ENCODE measurements at places on chromosomes 11 and 22.

DNA sequence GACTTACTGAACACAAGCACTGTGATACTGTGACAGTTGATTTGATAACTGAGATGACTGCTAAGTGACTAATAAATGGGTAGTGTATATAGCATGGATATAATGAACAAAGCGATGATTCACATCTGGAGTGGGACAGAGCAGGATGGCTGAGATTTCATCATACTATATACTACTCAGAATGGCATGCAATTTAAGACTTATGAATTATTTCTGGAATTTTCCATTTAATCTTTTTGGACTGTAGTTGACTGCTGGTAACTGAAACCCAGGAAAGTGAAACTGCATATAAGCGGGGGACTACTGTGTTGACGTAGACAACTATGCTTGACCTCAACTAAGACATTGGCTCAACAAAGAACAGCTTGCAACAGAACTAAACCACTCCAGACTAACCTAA lies 20.0 kb upstream of the NUCB2 start:
- DNase-seq: no peak

- no peak for DNase-seq
These were observed 4.0 kb upstream of the TRMU start for GRCh38 chr22:46331496-46331895.

DNA sequence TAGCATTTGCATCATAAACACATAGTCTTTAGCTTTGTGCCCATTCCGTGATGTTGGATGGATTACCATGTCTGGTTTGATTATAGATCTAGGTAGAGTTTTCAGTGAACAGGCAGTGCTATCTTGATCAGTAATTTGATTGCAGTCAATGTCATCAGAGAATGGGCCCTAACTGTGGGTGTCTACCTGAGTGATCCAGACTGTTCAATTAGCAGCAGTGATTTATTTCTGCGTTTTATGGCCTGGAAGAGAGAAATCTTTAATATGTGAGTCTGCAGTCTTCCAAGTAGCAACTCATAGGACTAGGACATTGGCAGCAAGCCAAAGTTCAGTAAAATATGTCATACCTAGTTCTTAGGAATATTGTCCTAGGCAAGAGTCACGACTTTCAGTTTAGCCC lies 80.3 kb downstream of the CASP12 start:
- no peak for DNase-seq

GRCh38 chr22:26708256-26709009 lies 51.0 kb downstream of the MIAT start:
- DNase-seq: no peak

GRCh38 chr11:44226945-44227344 lies 83.0 kb downstream of the ALX4 start:
- DNase-seq: no peak

- DNase-seq: no peak
These were observed 70.1 kb downstream of the ARL14EP start for GRCh38 chr11:30393012-30393411.

DNA sequence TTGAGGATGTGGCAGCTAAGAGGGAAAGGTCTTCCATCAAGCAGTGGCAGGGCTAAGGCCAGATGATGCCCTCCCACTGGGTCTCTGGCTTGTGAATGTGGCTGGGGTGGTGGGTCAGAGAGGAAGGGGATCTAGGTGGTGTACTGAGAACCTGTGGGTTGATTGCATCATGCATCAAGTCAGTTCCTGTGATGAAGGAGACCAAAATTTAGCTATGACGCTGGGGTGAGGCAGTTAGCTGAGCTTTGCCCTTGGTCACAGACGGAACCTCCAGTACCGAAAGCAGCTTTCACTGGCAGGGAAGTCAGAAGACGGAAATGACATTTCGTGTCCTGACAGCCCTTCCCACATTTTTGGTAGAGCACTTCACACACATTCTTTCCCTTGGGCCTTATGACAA lies 20.7 kb downstream of the ATG16L2 start:
- DNase-seq: no peak

DNA sequence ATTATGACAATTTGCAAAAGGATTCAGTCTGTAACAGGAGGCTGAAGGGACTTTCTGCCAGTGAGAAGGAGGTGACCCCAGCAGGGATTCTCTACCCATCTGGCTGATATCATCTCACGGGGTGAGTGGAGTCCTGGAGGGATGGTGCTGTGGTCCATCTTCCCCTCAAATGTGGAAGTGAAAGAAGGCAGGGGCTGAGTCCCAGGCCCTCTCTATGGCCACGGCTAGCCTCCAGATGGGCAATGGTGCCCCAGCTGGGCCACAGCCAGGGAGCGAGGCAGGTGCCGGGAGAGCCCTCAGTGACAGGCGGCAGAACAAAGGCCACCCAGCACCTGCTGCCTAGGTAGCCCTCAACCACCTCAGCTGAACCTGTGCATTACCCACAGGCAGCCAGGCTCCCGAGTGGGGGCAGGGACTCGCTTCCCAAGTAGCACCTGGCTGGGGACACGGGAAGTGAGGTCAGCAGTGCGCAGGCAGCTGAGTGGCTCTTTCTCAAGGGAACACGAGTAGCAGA lies 6.7 kb downstream of the NECTIN1 start:
- no peak for DNase-seq

DNA sequence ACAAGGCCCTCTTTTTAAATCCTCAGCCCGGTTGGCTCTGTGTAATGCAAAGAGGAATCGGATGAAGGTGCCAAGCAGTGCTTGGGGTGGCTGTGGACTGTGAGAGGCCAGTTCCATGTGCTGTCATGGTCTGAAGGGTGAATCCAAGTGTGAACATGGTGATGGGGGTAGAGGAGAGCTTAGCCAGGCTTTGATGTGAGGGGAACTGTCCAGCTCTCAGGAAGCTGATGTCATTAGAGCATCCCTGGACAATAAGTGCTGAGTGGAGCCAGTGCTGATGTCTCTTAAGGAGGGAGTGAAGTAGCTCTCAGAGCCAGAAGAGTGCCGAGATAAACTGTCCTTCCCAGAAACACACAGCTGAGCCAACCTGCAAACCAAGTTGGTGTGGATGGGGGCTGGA lies 53.6 kb downstream of the NAV2 start:
- DNase-seq: no peak

GRCh38 chr22:32589007-32589406 lies 114.4 kb downstream of the FBXO7 start:
- no peak for DNase-seq

GRCh38 chr11:75734491-75735180 lies 17.0 kb downstream of the MOGAT2 start:
- DNase-seq: no peak

- DNase-seq: no peak
These were observed 55.1 kb downstream of the ARHGEF12 start for GRCh38 chr11:120391292-120391691.

- DNase-seq: no peak
These were observed 27.8 kb downstream of the CYTH4 start for GRCh38 chr22:37310075-37310606.

- DNase-seq: no peak
These were observed 218.0 kb downstream of the ST3GAL4 start for GRCh38 chr11:126573325-126573978.

GRCh38 chr11:66845143-66845875 lies 2.1 kb downstream of the RCE1 start:
- DNase-seq: no peak

- no peak for DNase-seq
These were observed 39.5 kb upstream of the CUL5 start for GRCh38 chr11:107969219-107969618.

- peak; percentile 13 for DNase-seq
These were observed 63.2 kb downstream of the GRIA4 start for GRCh38 chr11:105673089-105673488.

DNA sequence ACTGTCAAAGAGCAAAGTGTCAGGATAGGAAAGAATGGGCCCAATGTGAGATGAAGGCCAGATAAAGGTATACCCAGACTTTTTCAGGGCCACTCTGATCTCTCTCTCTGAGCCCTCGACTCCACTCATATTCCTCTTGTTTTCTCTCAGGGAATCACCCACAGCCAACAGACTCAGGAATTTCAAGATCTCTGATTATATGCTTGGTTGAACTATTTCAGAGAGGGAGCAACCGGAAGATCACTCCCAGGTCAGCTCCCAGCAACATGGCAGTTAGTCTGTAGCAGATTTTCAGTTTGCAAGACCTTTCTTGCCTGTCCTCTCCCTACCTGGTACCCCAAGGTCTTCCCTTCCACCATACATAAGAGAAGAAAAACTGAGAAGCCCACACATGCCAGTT lies 102.5 kb downstream of the C11orf58 start:
- peak; percentile 18 for DNase-seq

DNA sequence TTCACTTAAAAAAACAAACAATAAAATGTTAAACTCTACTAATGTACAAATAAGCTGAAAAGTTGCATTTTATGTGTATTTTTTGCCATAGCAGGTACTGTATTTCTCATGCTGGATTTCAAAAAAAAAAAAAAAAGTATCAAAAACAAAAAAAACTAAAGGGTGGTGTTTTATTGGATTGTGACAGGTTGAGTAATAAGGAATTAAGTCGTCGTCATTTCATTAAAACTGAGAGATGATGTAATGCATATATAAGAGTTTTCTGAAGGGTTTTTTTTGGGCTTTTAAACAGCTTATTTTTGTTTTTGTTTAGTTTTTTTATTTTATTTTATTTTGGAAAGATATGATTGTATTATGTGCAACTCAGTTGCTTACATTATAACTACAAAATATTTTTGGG lies 10.9 kb upstream of the ADSL start:
- no peak for DNase-seq

- DNase-seq: peak; percentile 77
These were observed 34.1 kb upstream of the GLYATL1 start for GRCh38 chr11:58905011-58905720.

DNA sequence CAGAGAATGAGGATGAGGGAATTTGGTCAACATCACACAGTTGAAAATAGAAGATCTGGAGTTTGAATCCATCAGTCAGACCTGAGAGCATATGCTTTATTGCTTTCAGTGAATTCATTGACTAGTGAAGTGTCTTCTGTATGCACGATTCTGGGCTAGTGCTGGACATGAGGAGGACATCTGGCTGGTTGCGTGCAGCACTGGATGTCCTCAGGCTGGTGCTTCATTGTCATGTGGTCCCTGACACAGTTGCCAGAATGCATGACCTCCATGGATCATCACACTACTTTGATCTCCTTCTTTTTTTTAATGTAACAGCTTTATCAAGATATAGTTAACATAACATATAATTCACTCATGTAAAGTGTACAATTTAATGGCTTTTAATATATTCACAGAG lies 44.5 kb upstream of the MMP7 start:
- no peak for DNase-seq

- no peak for DNase-seq
These were observed 29.8 kb upstream of the CRTAM start for GRCh38 chr11:122808478-122808869.

DNA sequence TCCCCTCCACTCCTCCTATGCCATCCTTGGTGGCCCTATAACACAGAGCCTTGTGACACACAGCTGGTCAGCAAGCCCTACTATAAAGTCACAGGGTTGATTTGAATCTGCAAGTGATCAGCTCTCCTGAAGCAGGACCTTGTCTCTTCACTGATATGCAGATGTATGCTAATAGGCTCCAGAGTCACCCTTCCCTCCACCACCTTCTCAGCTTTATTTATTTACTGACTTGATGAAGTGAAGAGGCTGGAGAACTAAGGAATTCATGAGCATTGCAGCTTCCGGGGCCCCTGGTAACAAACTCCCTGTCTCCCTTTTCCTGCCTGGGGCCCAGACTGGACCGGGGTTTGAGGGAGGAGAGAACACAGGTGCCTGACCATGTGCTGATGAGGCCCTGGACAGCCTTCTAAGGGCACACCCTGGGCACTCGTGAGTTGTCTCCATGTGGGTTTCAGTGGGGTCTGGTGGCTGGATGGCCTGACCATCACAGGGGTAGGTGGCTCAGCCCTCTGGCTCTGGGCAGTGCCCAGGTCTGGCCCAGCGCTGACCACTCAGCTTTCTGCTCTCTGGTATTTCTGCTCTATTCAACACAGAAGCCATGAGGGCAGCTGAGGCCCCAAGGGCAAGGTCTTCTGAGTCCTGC lies 307.5 kb downstream of the NTM start:
- no peak for DNase-seq

GRCh38 chr22:29348956-29349355 lies 33.5 kb upstream of the RASL10A start:
- no peak for DNase-seq

GRCh38 chr11:118010738-118011461 lies 24.7 kb downstream of the IL10RA start:
- no peak for DNase-seq

GRCh38 chr11:130146796-130147195 lies 12.8 kb upstream of the ST14 start:
- DNase-seq: no peak

- DNase-seq: no peak
These were observed 22.0 kb upstream of the P2RY6 start for GRCh38 chr11:73249853-73250783.

GRCh38 chr11:1916132-1916985 lies 3.1 kb upstream of the TNNT3 start:
- DNase-seq: no peak

DNA sequence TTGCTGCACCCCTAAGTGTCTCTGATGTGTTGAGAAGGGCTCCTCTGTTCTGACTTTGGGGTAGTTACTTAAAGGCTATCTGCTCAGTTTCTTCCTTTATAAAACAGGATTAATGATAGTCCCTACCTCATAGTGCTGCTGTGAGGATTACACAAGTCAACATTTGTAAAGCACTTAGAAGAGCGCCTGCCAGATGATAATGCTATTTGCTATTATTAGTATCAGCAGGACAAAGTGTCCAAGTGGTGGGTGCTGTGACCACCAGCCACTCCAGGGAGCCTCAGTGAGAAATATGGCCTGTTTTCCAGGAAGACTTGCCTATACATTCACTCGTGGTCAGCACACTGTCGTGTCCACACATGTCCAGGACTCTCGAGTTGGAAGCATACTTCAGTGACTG lies 16.2 kb downstream of the POU2F3 start:
- no peak for DNase-seq

- no peak for DNase-seq
These were observed 207.5 kb downstream of the ETS1 start for GRCh38 chr11:128379587-128380580.

GRCh38 chr11:34855754-34856095 lies 60.5 kb downstream of the APIP start:
- DNase-seq: no peak

GRCh38 chr11:66849501-66850234 lies 6.4 kb downstream of the RCE1 start:
- no peak for DNase-seq

DNA sequence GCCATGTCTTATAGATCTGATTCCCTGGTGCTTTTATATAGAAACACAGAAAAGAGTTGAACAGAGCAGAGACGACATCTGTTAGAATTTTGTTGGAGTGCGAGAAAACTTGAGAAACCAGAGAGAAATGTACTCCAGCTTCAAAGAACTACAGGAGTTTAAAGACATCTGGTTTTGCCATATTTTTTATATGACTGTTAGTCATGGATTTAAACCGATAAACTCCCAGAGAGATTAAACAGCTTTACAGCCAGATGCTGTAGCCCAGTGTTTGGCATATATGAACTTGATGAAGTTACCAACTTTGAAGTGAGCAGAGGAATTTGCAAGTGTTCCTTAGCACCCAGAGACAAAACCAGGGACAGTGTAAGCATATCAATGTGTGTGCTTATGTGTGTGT lies 1083.1 kb downstream of the LRRC4C start:
- no peak for DNase-seq

Measured in right kidney (tissue), 9 donors.